ENCODE measurements at places on chromosomes 16 and 17.

GRCh38 chr16:78065319-78065718, 34.1 kb upstream of the WWOX start:
- no peak for DNase-seq

DNA sequence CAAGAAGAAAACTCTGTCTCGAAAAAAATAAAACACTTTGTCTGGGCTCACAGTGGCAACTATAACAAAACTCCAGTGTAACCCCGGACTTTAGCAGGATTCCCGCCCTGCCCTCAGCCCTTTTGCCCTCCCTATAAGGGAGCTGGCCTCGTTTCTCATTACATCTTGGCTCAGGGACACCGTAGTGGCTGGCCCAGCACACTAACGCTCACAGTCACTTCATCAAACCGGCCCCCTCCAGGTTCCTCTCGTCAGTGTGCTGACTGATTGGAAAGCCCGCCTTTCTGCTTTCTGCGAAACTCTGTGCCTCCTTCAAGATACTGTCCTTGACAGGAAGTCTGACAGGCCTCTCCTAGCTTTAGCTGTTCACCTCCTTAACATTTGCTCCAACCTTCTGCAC, 11.2 kb upstream of the MYO1C start:
- no peak for DNase-seq

DNA sequence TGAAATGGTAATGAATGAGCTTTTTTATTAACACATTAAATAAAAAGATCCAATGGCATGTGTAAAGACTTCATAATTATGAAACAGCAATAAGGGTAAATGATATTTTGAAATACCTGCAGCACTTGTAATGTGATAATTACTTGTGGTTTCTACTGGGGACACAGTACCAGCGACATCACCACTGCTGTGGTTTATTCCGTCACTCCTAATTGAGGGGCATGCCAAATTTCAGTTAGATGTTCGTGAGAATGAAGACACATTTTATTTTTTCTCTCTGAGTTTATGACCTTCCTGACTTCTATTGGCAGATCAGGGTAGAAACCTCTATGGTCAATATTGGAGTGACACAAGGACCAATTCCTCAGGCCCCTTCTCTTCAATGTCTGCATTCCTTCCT, 131.9 kb upstream of the XYLT1 start:
- DNase-seq = no peak

- no peak for DNase-seq
Observed at GRCh38 chr16:14310519-14310991, 239.4 kb downstream of the MRTFB start.

DNA sequence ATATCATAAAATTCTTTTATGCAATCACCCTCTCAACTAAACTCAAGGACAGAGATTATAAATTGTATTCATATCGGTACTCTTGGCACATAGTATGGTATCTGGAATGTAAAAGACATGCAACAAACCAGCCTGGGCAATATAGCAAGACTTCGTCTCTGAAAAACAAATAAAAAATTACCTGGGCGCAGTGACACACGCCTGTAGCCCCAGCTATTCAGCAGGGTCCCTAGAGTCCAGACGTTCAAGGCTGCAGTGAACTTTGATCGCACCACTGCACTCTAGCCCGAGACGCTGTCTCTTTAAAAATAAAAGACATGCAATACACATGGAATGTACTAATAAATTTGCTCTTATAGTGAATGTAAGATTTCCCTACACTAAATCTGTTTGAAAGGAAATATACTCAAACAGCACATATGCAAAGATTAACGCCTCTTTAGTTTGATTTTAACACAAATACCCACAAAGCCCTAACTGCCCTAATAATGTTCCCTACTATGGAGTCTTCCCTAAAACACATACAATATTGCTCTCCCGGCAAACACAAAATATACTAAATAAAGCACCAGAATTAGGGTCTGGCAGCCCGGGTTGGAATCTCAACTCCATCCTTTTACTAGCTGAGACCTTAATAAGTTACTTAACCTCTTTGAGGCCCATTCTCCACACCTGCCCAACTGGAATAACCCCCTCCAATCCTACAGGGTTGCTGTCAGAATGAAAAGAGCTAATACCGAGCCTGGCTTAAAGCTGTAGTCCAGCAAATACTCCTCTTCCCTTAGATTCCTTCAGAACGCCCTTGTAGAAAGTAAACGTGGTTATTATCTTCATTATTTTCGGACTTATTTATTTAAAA, 1.2 kb downstream of the ABCA5 start:
- DNase-seq = no peak

GRCh38 chr17:74513987-74514631, 17.2 kb downstream of the CD300LB start:
- DNase-seq = no peak

- no peak for DNase-seq
Observed at GRCh38 chr17:39115135-39115534, 36.3 kb downstream of the PLXDC1 start.

DNA sequence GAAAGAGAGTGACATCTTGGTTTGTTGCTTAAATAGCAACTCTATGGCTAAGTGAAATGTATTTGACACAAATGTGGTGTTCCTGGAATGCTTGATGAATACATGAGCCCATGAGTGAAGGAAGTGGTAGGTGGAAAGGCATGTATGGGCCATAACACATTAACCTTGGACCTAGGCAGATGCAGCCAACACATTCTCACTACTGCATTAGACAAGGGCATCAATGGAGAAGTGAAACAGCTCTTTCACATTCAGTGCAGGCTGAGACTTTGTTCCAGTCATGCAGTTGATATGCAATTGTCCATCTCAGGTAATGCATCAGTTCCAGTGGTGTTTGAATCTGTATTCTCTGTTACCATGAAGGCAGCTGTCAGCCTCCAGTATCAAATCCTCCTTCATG, 133.6 kb downstream of the HS3ST3B1 start:
- DNase-seq = no peak

DNA sequence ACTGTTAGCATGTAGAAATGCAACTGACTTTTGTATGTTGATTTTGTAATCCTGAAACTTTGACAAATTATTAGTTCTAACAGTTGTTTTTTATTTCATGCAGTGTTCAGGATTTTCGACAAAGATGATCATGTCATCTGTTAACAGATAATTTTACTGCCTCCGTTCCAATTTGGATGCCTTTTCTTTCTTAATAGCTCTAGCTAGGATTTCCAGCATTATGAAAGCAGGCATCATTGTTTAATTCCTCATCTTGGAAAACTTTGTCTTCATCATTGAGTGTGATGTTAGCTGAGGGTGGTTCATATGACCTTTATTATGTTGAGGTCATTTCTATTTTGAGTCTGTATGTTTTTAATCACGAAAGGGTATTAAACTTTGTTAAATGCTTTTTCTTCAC, 31.9 kb downstream of the RMI2 start:
- DNase-seq = no peak

DNA sequence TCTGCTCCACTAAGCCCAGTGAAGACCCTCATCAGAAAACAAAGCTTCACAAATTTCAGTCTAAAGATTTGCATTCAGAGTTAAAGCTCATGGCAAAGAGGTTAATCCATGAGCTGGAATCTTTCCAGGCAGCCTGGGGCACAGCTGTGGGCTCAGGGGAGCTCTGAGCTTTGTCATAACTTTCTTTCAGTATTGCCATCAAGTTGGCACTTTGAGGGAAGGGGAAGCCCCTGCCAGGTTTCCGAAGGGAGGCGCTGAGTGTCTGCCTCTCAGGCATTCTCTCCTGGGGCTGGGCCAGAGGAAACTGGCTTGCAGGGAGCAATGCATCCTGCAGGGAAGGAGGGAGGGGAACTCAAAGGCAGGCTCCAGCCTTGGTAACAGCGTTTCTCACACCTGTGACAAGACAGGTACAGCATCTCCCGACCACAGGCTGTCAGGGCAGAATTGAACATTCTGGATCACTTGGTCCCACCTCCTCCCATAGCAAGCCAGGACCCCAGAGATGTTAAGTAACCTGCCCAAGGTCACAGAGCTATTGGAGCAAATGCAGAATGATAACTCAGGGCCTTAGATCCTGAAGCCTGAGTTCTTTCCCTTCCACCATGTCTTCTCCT, 3.9 kb downstream of the LPO start:
- no peak for DNase-seq

- DNase-seq = peak; percentile 76
Observed at GRCh38 chr16:55480228-55480655, 1.2 kb downstream of the MMP2 start.

- no peak for DNase-seq
Observed at GRCh38 chr17:2087597-2088211, 32.8 kb downstream of the HIC1 start.

DNA sequence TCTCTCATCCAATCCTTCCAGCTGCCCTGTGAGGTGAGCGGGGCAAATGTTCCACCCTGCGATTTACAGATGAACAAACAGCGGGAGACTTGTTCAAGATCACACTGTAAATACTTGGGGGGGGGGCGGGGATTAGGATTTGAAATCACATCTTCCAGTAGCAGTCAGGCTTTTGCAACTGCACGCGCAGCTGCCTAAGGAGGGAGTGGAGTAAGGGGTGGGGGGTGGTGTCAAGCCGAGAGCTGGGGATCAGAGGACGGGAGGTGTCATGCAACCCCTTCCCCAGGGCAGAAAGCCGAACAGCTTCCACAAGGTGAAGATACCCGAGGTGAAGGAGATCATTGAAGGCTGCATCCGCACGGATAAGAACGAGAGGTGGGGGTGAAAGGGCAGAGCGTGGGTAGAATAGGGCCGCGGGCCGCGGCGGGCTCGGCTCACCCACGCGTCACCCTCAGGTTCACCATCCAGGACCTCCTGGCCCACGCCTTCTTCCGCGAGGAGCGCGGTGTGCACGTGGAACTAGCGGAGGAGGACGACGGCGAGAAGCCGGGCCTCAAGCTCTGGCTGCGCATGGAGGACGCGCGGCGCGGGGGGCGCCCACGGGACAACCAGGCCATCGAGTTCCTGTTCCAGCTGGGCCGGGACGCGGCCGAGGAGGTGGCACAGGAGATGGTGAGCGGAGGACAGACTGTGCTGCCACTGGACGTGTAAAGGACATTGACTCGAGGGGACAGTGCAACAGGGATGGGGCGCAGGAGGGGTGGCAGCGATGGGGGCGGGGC, 4.6 kb downstream of the WNK4 start:
- no peak for DNase-seq

DNA sequence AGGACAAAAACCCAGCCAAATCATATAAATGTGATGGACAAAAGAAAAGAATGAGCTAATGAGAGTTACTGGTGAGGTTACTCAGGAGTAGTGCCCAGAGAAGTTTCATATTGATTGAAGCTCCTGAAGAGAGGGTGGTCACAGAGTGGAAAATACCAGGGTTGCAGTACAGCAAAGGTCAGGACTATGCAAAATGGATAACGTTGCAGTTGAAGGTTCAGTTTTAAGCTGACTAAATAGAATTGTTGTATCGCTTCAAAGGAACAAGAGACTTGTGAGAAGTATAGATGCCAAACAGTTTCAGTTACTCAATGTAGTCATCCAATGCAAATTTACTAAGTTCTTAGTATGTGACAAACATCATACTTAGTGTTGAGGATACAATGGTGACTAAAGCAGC, 47.1 kb downstream of the ABCA8 start:
- no peak for DNase-seq

- peak; percentile 94 for DNase-seq
Observed at GRCh38 chr17:42677012-42677857, 441 bp upstream of the PLEKHH3 start.

DNA sequence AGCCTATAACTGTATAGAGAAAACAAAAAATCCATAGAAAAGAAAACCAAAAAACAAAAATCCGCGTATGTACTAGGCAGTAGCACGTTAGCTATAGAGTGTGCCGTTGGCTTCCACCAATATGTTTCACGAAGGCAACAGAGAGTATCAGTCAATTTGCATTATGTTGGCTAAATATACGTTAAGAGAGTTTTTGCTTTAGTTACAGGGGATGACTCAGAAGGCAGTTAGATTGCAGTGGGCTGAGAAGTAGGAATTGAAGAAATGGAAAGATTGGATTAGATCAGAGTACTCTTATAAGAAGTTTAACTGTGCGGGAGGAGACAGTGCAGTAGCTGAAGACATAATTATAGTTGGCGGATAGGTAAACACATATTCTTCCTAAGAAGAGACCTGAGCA, 911 bp upstream of the NACA2 start:
- DNase-seq = no peak

DNA sequence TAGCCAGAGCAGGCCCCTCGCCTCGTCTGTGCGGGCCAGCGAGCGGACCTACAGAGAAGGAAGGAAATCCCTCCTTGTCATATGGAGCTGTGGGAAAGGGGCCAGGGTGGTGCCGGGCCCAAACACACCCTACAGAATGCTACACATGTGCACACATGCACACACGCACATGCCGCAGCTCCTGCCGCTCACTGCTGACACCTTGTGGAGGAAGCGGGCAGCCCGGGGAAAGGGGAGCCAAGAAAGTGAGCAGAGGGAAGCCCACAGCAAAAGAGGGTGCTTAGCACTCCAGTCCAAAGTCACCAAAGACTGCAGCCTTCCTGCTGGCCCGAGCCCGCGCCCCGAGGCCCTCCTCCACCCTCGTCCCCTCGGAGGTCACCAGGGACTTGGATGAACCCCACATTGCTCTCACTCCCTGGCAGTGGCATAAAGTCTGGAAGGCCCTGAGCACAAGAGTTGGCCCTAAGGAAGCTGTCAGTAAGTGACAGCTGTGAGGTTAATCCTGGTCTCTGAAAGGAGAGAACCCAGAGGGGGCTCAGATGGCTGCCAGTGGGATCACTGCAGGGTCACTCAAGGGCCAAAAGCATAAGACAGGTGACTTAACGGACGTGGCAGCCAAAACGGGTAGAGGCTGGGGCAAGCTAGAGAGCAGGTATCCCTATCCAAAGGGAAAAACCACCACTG, 68.2 kb downstream of the MYO18A start:
- DNase-seq = no peak

DNA sequence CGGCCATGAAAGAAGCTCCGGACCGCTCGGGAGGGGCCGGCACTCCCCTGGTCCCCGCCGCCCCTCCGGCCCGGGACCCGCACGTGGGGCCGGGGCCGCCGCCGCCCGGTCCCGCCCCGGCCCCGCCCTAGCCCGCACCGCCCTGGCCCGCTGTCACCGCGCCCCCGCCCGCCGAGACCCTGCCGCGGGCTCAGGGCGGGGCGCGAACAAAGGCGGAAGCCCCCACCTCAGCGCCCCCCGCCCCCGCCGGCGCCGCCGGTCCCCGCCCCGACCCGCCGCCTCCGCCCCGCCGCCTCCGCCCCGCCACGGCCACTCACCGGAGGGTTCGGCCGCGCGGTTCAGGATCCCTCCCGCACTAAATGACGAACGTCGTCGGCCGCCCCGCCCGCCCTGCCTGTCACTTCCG, at the start of gene ARHGDIA:
ARHGDIA (minus strand) TSS at position 357 of the 406 bp plus-strand sequence. CDS start 1,407 bp downstream, outside the sequence.
- DNase-seq = no peak

DNA sequence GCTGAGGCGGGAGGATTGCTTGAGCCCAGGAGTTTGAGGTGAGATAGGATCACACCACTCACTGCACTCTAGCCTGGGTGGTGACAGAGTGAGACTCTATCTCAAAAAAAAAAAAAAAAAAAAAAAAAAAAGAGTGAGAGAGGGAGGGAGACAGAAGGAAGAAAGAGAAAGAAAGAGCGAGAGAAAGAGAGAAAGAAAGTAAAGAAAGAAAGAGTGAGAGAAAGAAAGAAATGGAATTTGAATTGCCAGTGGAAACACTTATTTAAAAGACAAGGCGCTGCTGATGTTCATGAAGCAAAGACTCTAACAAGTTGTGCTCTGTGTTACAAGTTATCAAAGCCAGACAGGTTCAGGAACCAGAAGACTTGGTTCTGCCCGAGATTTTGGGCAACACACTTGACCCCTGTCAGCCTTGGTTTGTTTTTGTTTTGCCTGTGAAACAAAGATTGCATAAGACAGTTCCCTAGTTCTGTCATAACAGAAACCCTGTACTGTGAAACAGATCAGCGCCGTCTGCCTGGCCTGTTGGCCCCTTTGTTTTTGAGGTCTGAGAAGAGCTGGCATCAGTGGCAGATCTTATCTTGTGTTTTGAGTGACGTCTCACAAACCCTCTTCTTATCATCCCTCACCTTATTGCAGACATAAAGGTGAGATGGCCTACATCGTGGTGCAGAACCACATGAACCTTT, 55.4 kb upstream of the ENDOV start:
- DNase-seq = no peak
